Stimulated activated CD8-positive, alpha-beta memory T cell treated with anti-CD3 and anti-CD28 coated beads, Interleukin-4, amount 100 ng/mL, for 4 hours (primary cell): ENCODE measurements at places on chromosomes 12 and 14.

- no peak for DNase-seq
Observed at GRCh38 chr12:75837700-75838099, 193.9 kb downstream of the PHLDA1 start.

GRCh38 chr12:47698055-47698454 lies 7.8 kb downstream of the RPAP3 start:
- DNase-seq: no peak

DNA sequence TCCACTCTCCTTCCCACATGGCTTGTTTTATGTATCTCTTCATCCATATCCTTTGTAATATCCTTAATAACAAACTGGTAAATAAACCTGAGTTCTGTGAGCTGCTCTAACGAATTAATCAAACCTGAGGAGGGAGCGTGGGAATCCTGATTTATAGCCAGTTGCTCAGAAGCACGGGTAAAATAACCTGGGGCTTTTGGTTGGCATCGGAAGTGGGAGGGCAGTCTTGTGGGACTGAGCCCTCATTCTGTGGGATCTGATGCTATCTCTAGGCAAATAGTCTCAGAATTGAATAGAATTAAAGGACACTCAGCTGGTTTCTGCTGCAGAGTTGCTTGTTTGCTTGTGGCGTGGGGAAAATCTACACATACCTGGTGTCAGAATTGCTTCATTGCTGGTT lies 17.5 kb upstream of the LDHB start:
- DNase-seq: no peak

DNA sequence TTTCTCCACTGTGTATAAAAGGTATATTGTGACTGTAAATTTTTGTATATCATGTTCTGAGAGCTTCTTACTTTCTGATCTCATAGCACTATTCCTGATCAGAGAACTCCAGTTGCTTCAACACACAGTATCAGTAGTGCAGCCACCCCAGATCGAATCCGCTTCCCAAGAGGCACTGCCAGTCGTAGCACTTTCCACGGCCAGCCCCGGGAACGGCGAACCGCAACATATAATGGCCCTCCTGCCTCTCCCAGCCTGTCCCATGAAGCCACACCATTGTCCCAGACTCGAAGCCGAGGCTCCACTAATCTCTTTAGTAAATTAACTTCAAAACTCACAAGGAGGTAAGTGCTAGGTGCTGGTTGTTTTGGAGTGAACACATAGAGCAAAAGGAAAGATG lies 30.9 kb downstream of the CKB start:
- no peak for DNase-seq
